ENCODE measurements at places on chromosomes 4 and X. TPM values are rescaled to one million over a fixed set of nuclear protein-coding genes. Genes with fewer than 3 reads are reported as not detected.

Gene ERAS
- 0.18 TPM for polyA plus RNA-seq

DNA sequence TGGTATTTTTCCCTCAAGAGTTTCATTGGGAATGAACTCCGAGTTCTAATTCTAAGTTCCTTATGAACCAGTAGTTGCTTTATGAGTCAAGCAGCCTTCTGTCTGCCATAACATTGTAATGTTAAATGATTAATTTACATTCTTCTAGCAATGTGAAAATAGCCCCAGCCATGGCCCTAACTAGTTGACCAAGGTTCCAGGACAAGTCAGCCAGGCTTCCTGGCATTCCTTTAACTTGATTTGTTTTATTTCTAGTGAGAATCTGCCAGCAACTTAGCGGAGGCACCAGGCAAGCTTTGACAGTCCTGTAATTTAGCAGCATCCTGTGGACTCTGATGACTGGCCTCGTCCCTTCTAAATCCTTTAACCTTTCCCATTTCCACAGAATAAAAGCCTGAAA is 69.0 kb downstream of the GLRA2 start:
- DNase-seq = no peak

GRCh38 chr4:98359646-98360045 is 98.5 kb downstream of the RAP1GDS1 start:
- no peak for DNase-seq

DNA sequence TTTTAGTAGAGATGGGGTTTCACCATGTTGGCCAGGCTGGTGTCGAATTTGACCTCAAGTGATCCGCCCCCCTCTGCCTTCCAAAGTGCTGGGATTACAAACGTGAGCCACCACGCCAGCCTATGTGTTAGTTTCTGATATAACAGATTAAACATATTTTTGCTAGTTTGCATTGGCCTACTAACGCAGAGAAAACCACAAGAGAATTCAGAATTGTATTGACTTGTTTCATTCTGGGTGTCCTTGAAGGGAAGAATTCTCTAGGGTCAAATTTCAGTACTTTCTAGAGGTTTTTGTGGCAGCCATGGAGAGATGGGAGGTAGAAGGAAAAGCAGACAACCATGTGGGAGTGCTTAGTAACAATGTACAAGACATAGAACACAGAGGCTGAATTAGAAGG is 46.1 kb upstream of the BMPR1B start:
- no peak for DNase-seq

Gene PRDM5
- polyA plus RNA-seq = 38.4 TPM

GRCh38 chr4:58254291-58254690 is 1144.1 kb upstream of the IGFBP7 start:
- no peak for DNase-seq

DNA sequence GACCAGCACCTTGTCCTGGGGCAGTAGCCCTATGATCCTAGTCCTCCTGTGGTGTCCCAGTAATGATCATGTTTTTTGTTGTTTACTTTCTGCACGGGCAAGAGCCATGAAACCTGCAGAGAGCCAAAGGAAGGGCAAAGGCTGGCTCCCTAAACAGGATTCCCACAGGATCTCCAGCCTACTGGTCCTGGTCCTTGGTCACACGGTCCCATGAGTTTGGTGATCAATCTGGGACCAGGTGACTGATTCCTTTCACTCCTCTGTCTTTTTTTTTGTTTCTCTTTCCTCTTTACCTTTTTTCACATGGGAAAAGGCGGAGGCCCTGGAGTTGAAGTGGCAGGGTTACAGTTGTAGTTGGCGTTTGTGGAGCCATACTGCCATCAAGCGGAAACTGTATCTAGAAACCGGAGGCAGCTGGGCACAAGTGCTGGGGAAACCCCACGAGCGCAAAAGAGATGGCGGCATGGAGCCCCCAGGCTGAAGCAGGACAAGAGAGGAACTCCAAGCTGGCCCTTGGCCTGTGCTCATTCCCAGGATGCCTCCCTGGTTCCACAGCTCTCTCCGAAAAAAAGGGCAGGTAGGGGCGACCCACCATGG is 34.6 kb downstream of the NBDY start:
- DNase-seq = no peak

DNA sequence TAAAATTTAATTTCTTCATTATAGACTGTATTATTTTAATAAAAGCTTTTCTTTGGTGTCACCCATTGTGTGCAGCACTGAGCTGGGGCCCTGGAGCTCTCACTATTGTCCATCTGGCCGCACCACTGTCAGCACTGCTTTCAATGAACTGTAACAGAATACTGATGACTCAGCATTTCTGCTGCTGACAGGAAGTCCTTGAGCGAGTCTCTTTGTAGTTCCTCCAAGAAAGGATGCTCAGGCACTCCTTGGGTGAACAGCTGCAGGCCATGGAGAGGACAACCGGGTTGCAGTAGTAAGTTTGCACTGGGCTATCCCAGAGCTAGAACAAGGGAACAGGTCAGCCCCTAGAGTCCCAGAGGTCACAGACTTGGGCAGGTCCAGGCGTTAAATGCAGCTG is 81.6 kb downstream of the SORBS2 start:
- DNase-seq = no peak

- no peak for DNase-seq
Observed at GRCh38 chr4:89158884-89159503, 47.7 kb downstream of the TIGD2 start.

DNA sequence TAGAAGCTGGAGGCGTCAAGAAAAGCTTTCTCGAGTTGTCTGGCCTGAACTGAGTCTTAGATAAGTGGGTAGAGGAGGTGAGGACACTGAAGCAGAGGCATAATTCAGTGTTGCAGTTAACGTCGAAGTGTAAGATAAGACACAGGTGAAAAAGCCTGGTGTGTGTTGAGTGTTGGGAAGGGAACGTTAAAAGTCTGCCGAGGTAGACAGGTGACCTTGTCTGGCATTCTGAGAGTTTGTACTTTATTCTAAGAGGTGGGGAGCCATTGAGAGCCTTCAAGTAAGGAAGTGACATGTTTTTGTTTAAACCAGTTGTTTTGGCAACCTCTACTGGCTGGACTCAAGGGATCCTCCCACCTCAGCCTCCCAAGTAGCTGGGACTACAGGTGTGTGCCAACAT is 219.1 kb downstream of the SHROOM3 start:
- DNase-seq = no peak

Gene C4orf17
- polyA plus RNA-seq = 0.08 TPM

- no peak for DNase-seq
Observed at GRCh38 chr4:18570370-18570769, 548.8 kb upstream of the LCORL start.

All from left renal pelvis (tissue), 4 donors.